NCI-H2029 treated with DMSO at 0.1 percent for 48 hours (cell line): ENCODE measurements at places on chromosomes 2 and 18.

- no peak for DNase-seq
These were observed 30.3 kb upstream of the SMCHD1 start for GRCh38 chr18:2625217-2625616.

- DNase-seq: no peak
These were observed 11.9 kb downstream of the GBX2 start for GRCh38 chr2:236156095-236156859.

GRCh38 chr2:128410035-128410757 is 91.5 kb upstream of the HS6ST1 start:
- no peak for DNase-seq

DNA sequence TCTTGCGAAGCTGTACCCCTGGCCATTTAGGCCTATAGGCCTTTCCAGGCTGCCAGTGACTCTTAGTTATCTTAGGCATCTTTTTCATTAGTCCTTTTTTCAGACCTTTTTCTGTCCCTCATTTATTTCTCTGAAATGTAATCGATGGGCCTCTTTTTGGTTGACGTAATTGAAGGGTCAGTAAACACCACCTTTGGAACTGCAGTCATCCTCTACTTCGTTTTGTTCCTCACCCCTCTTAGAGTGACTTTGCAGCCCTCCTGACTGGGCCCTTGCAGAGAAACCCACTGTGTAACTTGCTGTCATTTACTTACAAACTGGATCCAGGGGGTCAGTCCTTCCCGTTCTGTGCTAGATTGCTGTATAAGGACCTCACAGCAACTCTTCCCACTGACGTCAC is 23.2 kb downstream of the CENPO start:
- no peak for DNase-seq

GRCh38 chr2:203500951-203501350 is 34.1 kb downstream of the RAPH1 start:
- DNase-seq: no peak

DNA sequence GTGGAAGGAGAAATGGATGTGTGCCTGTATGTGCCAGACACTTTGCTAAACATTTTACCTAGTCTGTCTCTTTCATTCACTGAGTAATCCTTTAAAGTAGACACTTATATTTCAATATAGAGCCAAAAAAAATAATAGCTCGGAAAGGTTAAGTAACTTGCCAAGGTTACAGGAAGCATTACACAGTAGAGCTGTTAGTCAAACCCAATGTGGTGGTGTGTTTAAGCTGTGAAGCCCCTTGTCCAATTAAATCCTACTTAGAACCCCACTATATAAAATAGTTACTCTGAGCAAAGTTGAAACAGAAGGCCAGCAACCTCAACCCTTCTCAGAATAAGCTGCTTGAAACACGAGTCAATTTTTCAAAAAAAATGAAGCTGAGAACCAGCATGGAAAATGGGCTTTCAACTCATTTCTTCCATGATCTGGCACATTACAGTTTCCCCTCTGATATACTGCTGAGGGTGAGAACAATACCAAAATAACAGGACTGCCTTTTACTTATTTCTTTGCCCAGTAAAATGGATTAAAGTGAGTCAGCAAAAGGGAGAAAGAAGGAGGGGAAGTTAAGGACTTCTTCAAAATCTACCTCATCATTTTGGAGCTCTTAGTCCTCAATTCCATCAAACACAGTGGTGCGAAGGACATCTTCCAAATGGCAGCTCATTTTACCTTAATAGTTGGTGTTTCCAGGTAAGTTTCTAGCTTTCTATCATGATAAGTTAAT is 7.9 kb downstream of the RDH14 start:
- DNase-seq: peak; percentile 76

GRCh38 chr18:64332835-64333234 is 183.9 kb upstream of the LINC00305 start:
- no peak for DNase-seq

DNA sequence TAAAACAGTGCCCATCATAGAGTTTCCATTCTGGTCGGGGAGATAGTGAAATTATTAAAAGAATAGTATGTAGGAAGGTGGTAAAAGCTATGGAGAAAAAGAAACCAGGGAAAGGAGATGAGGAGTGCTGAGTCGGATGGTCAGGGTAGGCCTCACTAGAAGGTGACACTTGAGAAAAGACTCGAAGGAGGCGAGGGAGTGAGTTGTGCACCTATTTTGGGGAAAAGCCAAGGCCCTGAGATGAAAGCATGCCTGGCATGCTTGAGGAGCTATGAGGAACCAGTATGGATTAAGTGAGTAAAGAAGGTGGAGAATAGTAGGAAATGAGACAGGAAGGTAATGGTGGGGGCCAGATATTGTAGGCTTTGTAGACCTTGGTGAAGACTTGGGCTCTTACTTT is 7.3 kb upstream of the TTLL4 start:
- DNase-seq: no peak

DNA sequence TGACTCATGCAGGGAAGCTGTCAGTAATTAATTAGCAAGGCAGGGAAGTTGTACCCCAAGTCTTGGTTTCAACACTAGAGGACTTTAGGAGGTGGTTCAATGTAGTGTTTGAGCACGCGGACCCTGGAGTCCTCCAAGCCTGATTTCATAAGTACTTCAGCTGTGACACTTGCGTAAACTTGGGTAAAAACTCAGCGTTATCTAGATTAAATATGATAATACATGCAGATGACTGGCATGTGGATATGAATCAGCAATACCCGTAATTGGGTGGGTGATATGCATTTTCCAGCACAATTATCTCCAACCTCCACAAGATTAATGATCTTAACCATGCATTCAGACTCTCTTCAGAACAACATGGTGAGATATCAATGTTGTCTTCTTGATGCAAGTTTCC is 5.2 kb downstream of the UGT1A7 start:
- DNase-seq: no peak

DNA sequence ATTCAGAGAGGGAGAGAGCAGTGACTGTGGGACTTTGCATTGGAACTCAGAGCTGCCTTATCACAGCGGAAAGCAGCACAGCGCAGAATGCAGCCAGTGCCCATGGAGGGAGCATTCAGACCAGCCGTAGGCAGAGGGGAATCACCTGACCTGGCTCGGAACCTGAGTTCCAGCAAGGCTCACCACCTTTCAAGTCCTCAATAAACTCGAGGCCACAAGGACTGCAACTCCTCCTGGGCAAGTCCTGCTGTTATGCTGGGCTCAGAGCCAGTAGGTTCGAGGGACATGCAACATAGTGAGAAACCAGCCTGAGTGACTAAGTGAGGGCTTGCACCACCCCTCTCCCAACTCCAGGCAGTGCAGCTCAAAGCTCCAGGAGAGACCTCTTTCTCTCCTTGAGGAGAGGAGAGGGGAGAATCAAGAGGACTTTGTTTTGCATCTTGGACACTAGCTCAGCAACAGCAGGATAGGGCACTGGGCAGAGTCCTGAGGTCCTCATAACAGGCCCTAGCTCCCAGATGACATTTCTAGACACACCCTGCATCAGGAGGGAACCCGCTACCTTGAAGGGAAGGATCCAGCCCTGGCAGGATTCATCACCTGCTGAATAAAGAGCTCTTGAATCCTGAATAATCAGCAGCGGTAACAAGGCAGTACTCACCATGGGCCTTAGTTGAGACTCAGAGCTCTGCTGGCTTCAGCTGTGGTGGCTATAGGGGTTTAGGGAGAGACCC is 136.8 kb upstream of the OTOS start:
- DNase-seq: no peak

DNA sequence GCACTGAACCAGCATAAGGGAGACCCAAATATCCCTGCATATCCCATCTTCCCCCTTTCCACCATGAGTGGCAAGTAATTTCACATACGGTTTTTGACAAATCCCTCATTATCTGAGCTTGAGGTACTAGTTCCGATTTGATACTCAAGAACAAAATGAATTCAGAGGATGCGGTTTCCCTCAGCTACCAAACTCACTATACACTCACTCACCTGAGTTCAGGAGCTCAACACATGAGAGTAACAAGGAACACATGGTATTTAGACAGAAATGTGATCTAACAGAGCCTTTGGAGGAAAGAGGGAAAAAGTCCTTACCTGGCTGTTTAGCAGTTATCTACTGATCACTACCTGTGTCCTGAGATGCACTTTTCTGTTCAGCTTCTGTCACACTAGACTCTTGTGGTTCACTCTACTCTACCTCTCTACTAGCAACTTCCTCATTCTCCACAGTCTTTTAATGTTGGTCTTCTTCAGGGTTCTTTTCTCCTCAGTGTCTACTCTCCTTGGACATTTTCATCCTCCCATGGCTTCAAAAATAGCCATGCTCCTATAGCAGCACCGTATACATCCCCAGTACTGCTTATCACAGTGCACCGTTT is 25.1 kb downstream of the ASXL2 start:
- no peak for DNase-seq

GRCh38 chr18:6557057-6557769 is 142.5 kb upstream of the L3MBTL4 start:
- DNase-seq: no peak

DNA sequence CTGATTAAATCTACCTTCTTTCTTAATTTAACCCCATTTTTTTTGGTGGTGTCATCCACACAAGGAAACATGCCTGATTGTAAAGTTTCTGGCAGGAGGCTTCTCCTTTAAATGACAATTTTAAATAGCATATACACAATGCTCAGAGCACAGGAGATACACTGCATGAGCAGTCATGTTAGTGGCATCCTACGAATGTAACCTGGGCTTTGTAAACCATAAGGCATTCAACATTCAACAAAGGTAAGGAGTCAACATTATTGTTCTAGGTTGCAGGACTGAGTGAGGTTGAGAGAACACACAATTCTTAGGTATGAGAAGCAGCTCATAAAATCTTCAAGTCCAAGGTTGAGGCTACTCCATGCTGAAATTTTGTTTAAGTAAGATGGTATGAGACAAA is 266.6 kb upstream of the SIX2 start:
- DNase-seq: no peak

GRCh38 chr2:208279236-208279635 is 13.2 kb downstream of the PIKFYVE start:
- DNase-seq: no peak

GRCh38 chr2:231545105-231545902 is 15.1 kb upstream of the NMUR1 start:
- no peak for DNase-seq

DNA sequence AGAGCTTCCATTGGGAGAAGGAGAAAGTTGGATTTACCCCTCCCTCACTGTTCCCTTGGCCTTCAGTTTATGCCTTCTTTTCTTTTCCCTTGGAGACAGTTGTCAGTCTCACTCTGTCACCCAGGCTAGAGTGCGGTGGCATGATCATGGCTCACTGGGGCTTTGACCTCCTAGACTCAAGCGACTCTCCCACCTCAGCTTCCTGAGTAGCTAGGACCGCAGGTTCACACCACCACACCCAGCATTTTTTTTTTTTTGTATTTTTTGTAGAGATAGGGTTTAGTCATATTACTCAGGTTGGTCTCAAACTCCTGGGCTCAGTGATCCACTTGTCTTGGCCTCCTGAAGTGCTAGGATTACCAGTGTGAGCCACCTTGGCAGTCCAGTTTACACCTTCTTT is 49.9 kb downstream of the SLC9A4 start:
- no peak for DNase-seq

DNA sequence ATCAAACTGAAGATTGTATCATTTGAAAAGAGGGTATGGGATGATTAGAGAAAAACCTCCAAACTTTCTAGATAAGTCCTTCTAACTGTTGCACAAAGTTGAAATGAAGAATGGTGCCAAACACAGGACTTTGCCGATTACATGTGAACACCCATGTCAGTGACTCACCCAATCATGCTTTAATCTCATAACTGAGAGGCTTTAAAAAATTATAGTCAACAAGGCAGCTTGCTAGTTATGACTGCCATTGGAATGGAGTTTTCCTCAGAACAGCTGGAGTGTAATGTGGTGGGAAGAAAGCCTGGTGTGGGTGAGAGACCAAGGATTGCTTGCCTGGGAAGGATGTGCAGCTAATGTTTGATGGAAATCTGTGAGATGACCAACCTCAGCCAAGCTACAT is 98.2 kb upstream of the ALPP start:
- DNase-seq: no peak

DNA sequence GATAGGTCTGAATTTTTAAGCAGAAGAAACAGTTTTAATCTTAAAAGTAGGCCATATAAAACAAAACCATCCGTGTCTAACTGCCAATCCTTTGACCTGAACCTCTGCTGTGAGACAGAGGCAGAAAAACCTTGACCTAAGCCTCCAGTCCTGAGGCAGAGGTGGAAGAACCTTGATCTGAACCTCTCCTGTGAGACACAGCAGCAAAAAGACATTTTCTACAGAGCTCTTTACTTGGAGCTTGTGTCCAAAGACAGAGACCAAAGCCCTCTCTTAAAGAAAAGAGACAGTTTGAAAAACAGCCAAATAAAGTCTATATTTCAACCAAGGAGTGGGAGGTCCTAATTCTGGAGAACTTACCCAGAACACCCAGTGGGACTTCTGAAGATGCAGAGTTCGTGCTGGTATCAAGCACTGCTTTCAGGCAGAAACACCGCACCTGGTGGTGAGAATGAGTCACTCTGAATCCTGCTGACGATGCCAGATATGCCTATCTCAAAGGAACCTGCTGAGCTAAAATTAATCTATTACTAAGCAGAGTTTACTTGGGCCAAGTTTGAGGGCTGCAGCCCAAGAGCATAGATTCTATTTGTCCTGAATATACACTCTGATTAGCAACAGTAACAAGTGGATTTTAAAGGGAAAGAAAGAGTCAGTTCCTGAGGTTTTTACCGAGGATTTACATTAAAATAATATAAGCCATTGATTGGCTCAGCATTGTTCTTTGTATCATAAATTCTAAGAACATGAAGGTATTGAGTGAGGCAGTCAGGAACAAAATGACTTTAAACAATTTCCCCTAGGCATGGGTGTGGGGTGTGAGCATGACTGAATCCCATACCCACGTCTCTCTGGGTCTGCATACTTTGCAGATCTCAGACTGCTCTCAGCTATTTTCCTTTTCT is 806.4 kb downstream of the TRIB2 start:
- no peak for DNase-seq

GRCh38 chr2:201205515-201205849 is 22.5 kb downstream of the CASP10 start:
- no peak for DNase-seq

- DNase-seq: no peak
These were observed 52.0 kb downstream of the MRPL33 start for GRCh38 chr2:27823569-27823968.

DNA sequence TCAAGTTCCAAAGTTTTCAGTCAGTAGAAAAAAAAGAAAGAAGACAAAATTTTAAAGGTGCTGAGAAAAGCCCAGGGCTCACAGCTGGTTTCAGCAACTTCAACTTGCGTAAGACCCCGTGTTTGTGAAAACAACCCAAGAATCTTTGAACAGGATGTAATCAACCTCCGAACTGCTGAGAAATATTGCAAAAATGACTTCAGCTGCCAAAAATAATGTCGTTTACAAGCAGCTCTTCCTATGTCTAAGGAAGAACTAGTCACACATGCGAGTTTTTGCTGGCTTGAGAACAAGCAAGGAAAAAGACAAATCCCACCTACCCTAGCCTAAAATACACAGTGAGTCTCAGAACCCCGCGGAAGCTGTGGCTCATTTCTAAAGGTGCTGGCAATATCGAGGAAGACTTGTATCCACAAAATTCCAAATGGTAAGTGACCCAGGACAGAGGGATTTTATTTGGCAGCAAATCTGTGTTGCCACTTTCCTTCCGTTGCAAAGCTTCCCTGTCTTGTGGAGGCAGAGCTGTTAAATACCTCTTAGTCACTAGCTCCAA is 59.8 kb upstream of the SLC8A1 start:
- no peak for DNase-seq
